ENCODE measurements at places on chromosomes 16 and 17.

DNA sequence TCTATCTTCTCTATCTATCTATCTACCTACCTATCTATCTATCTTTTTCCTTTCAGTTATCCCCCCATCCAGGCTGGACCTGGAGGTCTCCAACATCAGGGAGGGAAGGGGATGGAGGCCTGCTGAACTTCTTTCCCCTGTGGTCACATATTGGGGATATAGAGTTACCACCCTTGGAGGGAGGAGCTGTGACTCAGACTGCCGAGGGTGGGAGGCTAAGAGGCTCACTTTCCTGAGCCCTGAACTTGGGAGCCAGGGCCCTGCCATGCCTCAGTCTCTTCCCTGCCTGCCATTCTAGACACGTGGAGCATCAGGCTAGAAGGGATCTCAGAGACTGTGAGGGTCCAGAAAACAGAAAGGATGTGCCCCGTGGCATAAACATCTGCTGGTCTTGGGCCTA is 8.4 kb downstream of the LRRC3C start:
- DNase-seq = no peak

DNA sequence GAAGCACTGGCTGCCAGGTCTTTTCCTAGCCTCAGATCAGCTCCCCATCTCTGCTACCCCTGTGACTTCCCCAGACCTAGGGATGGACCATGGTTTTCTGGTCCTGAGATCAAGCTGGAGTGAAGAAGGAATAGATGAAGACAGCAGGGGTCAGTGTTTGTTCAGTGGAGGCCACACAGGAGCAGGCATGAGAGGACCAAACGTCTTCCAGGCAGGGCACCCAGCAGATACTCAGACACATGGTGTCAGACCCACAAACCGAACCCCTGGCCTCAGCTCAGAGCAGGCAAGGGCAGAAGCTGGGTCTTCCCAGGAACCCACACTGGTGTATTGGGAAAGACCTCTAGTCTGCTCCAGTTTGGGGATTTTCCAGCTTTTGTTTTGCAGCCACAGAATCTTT is 189.7 kb downstream of the IRX5 start:
- no peak for DNase-seq

GRCh38 chr16:58883131-58883530 is 149.0 kb upstream of the GOT2 start:
- DNase-seq = no peak

DNA sequence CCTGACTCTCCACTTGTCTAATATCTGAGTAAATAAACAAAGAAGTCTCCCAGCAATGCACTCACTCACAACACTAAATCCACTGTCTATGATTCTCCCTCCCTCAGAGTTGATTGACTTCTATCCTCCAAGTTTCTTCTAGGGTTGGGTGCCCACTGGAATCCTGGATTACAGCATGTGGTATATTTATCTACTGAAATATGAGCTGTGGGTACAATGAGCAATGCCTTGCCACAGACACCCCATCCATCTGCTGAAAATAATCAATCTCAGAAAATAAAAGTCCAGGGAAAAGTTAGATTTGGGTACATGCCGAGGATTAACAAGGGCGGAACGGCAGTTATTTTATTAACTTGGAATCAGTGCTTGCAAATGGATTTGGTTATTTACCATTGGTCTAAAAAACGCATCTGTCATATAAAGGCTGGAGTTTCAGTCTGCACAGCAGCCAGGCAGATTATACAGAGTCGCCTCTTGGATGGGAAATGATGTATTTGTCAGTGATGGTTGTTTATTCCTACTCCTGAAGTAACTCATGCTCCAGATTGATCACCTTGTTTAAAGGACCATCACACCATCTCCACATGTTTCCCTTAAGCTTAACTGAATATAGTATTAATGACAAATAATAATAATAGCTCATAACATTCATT is 193.9 kb upstream of the SOX9 start:
- DNase-seq = no peak

GRCh38 chr16:73064212-73064993 is 16.5 kb upstream of the ZFHX3 start:
- no peak for DNase-seq

- DNase-seq = no peak
Observed at GRCh38 chr17:29140631-29141513, 39.3 kb downstream of the MYO18A start.

- DNase-seq = peak; percentile 62
Observed at GRCh38 chr17:42097691-42098631, at the start of gene ZNF385C. ZNF385C (minus strand) TSS chr17:42098473; CDS start chr17:42063056, 35,417 bp downstream.

DNA sequence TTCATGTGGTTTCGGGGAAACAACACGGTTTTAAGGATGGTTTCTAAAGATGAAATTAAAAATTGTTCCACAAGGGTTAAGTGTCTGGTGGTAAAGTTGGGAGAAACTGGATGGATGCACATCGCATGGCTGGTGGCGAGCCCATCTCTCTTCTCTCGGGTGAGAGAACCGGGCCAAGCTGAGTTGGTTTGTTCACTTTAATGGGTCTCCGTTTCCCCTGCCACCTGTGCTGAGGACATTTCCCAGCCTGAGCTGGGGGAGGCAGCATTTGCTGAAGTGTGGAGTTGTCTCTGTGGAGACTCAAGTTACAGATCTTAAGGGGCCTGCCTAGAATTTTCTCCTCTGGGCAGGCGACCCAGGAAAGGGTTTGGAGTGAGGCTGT is 7.9 kb downstream of the FUS start:
- DNase-seq = no peak

- no peak for DNase-seq
Observed at GRCh38 chr16:10033556-10033955, 148.7 kb downstream of the GRIN2A start.

GRCh38 chr17:35988164-35988563 is 1.6 kb upstream of the CCL14 start:
- no peak for DNase-seq

DNA sequence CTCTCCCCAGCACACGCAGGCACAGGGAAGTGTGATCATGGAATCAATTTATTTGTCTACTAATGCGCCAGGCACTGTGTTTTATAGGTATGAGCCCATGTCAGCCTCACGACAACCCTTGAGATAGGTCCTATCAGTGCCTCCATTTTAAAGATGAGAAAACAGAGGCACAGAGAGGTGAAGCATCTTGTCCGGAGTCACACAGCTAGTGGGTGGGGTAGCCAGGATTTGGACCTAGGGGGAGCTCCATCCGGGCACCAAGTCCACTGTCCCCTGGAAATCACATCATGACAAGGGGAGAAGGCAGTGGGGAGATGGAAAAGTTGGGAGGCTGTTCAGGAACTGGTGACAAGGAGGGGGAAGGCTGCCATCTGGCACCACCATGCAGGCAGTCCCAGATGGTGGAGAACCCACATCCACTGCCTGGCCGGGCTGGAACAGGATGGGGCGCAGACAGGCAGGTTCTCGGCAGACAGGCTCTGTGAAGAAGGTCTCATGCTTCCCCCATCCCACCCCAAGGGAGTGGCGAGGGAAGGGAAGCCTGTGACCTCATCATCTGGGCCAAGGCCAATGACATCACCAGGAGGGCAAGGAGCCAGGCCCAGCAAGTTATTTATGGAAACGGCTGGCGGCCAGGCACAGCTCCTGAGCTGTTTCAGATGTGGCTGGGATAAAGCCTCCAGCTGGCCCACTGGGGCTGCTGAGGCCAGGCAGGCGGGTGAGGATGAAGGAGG is 126.0 kb upstream of the SDK2 start:
- no peak for DNase-seq

GRCh38 chr17:35847006-35847405 is 21.7 kb downstream of the HEATR9 start:
- no peak for DNase-seq

Measured in D721Med (cell line).